ENCODE measurements at places on chromosomes 7 and 10. TPM values are rescaled to one million over a fixed set of nuclear protein-coding genes. Genes with fewer than 3 reads are reported as not detected.

The VWDE gene
- total RNA-seq = not detected

The CYP3A4 gene
- total RNA-seq = not detected

The GPER1 gene
- total RNA-seq = 20.7 TPM

The ACBD7 gene
- 1.3 TPM for total RNA-seq

GRCh38 chr7:65475040-65475726 lies 101.5 kb downstream of the ZNF92 start:
- H3K4me1 ChIP-seq = peaks cover 78% of the 10 kb centered on the region
- H3K27me3 ChIP-seq = no peaks in the 10 kb centered on the region
- peak overlapping the region; percentile 61 for H3K27ac ChIP-seq
- DNase-seq = no peak

GRCh38 chr7:122299624-122300210 lies 4.8 kb downstream of the FEZF1 start:
- H3K4me3 ChIP-seq = no peak overlapping the region
- H3K27me3 ChIP-seq = peaks cover 50% of the 10 kb centered on the region
- no peaks in the 10 kb centered on the region for H3K4me1 ChIP-seq
- no peaks in the 10 kb centered on the region for H3K36me3 ChIP-seq
- no peak for DNase-seq

DNA sequence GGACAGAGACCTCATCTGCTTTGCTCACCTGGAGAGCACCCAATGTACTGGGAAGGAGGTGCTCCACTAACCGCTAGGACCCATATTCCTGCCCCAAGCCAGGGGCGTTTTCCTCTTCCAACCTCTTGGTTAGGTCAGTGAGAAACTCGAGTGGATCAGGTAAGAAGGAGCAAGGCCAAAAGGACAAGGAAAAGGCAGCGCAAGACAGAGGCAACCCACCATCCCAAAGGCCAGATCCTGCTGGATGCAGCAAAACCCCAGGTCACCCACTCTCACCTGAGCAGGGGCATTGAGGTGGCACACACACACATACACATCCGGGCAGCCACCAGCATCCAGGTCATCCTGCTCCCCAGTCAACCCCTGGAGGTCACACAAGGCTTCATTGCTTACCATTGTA lies 105.1 kb downstream of the GRID1 start:
- no peaks in the 10 kb centered on the region for H3K36me3 ChIP-seq
- H3K27ac ChIP-seq = no peak overlapping the region

DNA sequence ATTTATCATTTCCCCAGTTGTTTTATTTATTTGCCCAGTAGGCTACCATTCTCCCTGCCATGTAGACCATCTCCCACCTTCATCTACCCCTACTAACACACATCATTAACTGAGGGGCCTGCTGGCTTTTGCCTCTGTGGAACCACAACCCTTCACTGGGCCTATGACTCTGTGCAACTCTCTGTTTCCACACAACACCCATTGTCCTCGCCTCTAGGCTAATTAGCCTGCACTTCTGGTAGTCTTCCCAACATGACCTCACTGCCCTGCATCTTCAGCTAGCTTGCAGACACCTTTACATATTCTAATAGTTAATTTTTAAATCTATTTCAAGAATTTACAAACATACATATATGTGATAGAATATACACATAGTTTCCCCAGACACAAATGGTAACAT lies 7.5 kb downstream of the ANKIB1 start:
- no peaks in the 10 kb centered on the region for H3K27me3 ChIP-seq
- H3K27ac ChIP-seq = no peak overlapping the region
- no peak for DNase-seq
- no peaks in the 10 kb centered on the region for H3K36me3 ChIP-seq
- peaks cover under 1% of the 10 kb centered on the region for H3K4me1 ChIP-seq
- H3K4me3 ChIP-seq = no peak overlapping the region

DNA sequence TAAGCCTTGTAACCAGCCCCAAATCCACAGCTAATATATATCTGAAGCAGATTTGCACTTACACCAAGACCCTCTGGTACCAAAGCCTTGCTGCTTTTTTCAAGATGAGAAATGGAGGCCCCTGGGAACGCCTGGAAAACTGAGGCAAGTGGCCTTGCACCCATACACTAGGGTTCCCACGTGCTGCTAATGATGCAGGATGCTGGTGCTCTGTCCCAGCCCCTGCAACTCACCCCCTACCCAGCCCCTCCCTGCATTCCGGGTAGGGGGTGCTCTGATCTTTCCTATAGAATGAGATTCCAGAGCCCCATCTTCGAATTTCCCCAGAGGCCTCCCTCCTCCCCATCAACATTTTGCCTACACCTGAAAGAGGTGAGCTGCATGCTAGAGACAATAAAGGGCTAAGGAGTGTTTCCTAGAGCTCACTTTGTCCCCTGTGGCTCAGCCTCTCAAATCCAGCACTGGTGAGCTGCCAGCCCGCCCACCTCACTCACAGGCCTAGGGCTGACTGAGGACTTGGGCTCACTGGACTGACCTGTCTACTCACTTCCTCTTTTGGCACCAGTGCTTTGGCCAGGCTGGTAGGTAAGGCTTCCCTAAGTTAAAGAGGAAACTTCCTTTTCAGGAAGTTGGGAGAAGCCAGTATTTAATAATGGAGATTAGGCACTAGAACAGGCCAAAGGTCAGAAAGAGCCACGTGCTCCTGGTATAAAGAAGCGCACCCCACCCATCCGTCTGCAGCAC lies 9.8 kb downstream of the RBP4 start:
- no peaks in the 10 kb centered on the region for H3K27me3 ChIP-seq
- H3K4me3 ChIP-seq = no peak overlapping the region
- no peak overlapping the region for H3K27ac ChIP-seq
- no peaks in the 10 kb centered on the region for H3K4me1 ChIP-seq
- DNase-seq = no peak

DNA sequence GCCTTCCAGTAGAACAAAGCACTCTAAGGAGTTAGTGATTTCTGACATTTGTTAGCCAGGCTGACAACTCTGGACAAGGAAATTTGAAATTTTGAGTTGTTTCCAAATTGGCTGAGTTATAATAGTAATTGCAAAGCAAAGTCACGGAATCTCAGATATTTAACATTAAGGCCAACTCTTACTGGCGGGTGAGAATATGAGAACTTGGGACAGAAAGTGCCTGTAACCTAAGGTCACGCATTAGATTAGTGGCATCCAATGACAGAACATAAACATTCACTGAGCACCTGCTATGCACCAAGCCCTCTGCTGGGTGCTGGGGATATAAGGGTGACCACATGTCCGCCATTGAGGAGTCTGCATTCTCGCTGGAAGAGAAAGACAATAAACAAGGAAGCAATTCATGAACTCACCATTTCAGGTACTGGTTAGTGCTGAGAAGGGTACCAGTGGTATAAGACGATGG lies 45.5 kb upstream of the CHST15 start:
- H3K4me3 ChIP-seq = no peak overlapping the region
- no peaks in the 10 kb centered on the region for H3K36me3 ChIP-seq
- H3K27ac ChIP-seq = no peak overlapping the region
- H3K4me1 ChIP-seq = peaks cover 27% of the 10 kb centered on the region

DNA sequence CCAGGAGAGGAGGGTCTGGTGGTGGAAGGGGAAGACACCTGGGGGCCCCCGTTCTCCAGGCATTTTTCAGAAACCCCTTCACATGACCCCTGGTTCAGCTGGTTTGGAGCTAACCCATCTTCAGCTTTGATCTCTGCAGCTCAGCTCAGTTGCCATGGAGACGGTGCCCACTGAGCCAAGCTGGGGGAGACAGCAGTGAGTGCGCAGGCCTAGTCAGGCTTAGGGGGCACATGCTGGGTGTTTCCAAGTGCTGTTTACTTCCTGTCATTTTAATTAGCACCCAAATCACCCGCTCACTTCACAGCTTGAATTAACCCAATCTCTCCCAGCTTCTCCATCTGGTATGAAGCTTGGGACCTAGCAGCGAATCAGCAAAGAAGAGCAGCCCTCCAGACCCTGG lies 9.0 kb downstream of the SPOCK2 start:
- peak; percentile 90 for DNase-seq
- H3K36me3 ChIP-seq = no peaks in the 10 kb centered on the region
- H3K27me3 ChIP-seq = no peaks in the 10 kb centered on the region
- peak overlapping the region; percentile 69 for H3K27ac ChIP-seq
- no peak overlapping the region for H3K4me3 ChIP-seq
- peaks cover 66% of the 10 kb centered on the region for H3K4me1 ChIP-seq

GRCh38 chr10:992467-992866 lies 4.2 kb downstream of the GTPBP4 start:
- no peak overlapping the region for H3K4me3 ChIP-seq

All from B cell (primary cell).